ENCODE measurements at places on chromosomes 3 and 15.

DNA sequence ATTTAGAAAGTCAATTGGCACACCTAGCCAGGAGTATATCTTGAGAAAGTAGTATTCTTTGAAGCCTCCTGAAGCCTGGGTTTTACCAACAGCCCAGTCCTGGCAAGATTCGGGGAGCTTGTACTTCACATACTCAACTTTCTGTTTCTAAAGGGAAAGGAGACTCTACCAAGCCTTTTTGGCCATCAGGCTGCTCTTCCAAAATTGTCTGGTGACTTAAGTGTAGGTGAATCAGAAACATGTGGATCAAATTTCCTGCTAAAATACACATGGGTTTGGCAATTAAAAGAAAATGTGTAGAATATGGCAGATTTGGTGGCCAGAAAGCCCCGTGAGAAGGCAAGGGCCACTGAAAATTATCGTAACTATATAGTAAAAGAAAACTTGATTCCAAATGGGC lies 15.9 kb upstream of the GREM1 start:
- no peak for DNase-seq

DNA sequence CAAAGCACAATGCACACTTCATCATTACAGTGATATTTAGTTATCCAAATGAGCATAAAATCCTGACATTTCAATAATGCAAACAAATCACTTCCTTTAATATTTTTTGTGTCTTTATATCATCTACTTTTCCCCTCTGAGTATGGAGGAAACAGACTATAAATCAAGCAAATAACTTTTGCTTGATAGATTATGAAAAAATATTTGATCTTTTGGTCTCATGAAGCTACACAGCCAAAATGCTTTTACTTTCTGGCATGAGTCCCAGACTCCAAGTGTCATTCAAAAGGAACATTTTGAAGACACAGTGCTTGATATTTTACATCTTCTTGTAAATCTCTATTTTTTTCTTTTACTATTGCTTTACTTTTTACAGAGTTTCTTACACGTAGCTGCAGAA lies 215.3 kb upstream of the ROBO1 start:
- DNase-seq = no peak

DNA sequence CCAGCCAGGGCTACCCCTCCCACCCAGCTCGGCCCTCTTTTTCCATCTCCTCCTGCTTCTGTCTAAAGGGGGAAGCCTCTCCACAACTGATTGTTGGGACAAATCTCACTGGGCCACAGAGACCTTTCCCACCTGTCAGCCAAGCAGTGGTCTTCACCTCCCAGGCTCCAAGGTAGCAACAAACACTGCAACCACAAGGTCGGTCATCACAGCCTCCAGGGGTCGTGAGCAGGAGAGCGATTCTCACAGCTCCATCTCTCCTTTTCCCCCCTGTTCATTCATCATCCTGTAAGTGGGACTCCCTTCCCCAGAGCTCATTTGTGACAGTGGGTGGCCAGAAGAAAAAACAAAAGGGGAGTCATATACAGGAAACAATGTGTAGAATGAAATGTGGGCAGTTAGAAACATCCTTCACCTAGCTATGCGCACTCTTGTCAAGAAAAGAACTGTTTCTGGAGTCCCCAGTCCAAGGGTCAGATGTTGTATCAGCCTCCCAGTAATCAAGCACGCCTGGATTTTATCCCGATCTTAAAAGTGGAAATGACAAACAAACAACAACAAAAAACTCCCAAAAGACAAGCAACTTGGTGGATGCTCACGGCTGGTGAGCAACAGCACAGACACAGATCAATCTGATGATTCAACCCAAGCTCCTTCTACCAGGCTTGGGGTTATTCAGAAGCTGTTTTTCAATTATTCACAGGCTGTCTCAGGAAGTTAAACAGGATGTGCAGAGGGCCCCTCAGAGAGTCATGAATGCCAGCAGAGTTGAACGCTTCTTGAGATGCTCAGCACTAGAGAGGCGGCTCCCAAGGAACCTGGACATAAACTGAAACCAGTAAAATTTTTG lies 22.4 kb downstream of the LYZL4 start:
- DNase-seq = peak; percentile 23

DNA sequence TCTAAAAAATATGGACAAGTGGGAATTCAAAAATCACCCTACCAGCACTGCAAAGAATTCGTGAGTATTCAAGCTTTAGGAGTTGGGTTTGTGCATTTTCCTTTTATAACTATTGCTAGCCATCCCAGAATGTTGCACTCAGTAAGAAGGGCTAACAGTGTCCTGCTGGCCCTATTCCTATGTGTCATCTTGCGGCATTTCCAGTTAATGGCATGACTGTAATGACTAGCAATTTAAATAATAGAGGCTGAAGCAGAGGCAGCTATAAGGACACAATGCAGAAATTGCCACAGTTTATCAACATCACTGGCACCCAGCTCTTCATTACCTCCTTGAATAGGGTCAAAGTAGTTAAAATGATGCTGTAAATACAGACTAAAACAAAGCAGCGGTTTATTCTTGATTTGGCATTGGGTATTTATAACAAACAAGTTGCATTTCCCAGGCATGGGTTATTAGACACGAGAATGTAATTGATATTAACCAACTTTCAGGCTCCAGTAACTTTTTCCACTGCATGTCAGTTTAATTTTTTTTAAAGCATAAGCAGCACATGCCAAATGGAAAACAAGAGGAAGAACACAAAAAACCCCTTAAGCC lies 177.6 kb downstream of the FHIT start:
- DNase-seq = no peak

DNA sequence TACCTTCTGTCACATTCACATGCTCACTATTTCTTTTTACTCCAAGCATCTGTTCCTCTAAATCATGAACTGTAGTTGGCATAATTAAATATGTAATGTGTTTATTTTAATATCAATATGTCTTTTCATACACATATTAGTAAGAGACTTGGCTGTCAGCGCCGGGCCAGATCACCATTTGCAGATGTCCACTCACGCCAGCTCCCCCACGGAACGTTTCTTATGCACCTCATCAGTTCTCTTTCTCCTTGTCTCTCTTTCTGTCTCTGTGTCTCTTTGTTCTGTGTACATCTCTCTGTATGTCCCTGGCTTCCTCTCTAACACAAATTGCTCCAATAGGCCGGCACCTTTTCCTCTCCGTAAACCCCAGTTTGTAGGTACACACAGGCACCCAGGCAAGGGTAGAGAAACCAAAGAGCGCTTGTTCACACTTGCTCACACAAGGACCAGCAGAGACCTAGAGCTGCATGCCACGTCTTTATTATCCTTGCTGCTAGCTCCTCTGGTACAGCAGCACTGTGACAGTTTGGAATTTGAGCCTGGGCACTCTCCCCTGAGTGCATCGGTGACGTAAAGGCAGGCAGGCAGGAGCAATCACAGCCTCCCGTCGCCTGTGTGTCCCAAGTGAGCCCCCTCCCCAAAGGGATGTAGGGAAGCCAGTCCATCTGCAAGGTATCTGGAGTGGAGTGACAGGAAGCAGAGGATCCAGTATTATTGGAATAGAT lies 40.4 kb downstream of the CACNA1D start:
- no peak for DNase-seq

GRCh38 chr15:29452881-29453731 lies 183.5 kb upstream of the NSMCE3 start:
- no peak for DNase-seq

DNA sequence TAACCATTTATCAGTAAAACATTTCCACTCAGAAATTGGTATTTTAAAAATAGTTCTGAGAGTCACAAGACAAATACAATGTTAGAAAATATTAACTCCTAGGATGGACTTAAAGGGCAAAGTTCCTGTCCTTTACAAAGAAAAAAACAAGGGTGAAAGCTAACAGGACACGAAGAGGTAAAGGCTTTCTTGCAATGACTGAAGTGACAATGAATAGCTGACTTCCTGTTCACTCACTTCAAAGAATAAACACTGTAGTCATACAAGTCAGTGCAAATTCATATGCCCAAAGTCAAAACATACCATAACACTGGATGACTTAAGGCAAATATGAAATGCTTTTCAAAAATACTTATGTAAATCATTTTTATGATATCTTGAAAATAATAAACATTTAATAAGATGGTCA lies 1389.8 kb upstream of the ALCAM start:
- DNase-seq = no peak

DNA sequence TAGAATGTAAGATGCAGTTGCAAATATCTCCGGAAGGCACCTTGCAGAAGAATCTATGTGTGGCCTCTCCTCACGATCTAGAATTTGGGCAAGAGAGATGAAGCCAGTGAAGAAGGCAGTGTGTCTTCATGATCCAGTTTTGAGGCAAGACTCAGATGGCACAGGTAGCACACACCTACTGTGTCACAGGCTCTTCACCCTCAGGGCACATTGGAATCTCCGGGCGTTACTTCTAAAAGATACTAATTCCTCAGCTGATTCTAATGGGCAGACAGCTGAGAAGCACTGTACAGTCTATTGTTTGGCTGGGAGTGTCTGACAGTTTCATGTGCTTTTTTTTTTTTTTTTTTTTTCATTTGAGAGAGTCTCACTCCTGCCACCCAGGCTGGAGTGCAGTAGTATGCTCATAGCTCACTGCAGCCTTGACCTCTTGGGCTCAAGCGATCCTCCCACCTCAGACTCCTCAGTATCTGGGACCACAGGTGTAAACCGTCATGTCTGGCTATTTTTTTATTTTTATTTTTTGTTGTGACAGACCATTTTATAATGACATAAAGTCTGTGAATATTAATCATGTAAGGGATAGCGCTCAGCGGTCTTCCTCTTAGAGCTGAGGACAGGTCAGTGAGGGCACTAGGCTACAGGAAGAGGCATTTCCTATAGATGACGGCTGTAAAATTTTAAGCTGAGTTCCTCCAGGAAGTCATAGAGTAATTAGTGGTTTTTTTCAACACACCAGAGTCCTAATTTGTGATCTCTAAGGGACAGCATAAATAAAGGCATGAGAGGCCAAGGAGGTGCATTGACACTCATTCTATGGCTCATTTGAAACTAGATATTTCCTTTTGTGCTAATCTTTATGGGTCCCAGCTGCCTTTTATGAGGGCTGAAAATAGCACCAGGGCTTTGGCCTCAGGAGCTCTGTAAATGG lies 4.0 kb downstream of the C3orf52 start:
- DNase-seq = no peak

- peak; percentile 65 for DNase-seq
Observed at GRCh38 chr15:101501703-101502373, 12.3 kb upstream of the PCSK6 start.

- no peak for DNase-seq
Observed at GRCh38 chr3:59189526-59189925, 139.7 kb upstream of the CFAP20DC start.

GRCh38 chr3:169758359-169758994 lies 6.4 kb downstream of the TERC start:
- DNase-seq = no peak

- DNase-seq = no peak
Observed at GRCh38 chr3:194029846-194030245, 106.1 kb upstream of the HES1 start.

DNA sequence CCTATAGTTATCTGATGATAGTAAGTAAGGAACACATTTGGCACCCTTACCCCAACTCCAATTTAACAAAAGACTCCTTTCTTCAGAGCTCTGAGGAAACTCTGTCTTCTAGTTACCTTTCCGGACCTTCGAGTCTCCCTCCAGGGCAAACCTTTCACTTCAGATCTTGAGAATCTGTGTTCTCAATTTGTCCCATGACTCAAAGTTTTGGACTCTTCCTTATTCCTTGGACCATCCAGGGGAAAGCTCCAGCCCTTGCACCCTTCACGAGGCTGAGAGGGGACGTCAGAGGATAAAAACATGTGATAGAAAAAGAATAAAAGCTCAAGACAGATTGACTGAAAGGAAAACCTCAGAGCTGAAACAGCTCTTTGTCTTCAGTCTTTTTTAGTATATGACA lies 76.9 kb downstream of the CTNNB1 start:
- no peak for DNase-seq

DNA sequence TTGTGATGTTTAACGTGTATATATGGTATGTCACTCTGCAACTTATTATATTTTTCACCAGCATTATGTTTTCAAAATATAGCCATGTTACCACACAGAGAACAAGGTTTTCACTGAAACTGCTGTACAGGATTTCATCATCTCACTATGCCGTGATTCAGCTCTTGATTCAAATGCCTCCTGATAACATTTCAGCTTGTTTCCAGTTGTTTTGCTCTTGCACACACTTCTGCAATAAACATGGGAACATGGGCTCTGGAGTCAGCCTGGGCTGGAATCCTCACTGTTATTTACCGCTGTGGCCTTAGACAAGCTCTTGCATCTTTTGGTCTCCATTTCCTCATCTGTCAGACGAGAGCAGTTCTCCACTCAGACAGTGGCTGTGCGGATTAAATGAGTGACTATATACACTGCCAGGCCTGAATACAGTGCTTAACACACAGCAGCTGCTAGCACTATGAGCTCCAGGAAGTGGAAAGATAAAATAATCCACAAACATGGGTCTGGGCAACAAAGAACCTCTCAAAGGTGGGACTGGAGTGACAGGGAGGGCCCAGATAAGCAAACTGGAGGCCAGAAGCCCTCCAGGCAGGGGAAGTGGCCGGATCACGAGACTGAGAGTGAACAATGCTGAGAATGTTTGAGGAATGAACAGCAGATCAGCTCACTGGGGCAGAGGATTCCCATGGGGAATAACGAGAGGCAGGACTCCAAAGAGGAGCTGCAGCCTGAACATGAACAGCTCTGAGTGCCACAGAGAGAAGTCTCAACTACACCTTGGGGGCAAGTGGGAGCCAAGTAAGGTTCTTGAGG lies 17.7 kb downstream of the NTRK3 start:
- DNase-seq = no peak

GRCh38 chr3:36282766-36283165 lies 97.5 kb upstream of the STAC start:
- DNase-seq = no peak

- no peak for DNase-seq
Observed at GRCh38 chr3:120355486-120355885, 6.3 kb upstream of the LRRC58 start.

- DNase-seq = no peak
Observed at GRCh38 chr3:66998904-66999235, 763 bp downstream of the KBTBD8 start.

DNA sequence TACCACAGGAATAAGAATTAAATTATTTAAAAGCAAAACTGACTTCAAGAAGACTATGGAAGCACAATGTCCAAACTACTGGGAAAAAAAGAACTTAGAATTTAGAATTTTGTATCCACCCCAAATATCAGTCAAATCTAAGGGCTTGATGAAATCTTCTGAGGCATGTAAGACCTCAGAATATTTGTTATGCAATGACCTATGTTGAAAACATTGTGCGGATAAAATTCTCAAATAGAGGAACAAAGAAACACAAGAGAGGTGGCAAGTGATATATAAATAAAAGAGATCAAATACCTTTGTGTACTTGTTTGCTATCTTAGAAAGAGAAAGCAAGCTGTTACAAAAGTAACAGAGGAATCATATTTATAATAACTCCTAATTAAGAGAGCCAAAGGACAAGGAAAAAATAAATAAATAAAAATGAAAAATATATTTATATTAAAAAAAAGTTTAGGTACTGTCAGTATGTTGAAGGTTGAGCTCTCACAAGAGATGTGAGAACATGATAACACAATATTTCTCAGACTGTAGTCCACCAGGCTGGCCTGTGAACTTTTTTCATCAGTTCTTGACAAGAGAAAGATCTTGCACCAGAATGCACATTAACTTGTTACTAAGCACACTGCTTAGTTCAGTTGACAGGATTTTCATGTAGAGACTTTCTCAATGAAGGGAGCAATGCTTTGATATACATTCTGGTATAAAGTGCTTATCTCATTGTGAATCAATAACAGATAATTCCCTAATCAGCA lies 50.0 kb downstream of the CPA3 start:
- DNase-seq = no peak

GRCh38 chr3:52434491-52435115 lies 10.3 kb downstream of the SEMA3G start:
- DNase-seq = no peak

- DNase-seq = peak; percentile 60
Observed at GRCh38 chr3:20104167-20104661, 64.0 kb downstream of the KAT2B start.

Measured in activated naive CD8-positive, alpha-beta T cell treated with anti-CD3 and anti-CD28 coated beads, Interleukin-2, amount 50 U/mL, for 24 hours (primary cell).